ENCODE measurements at places on chromosomes 6 and 20.

GRCh38 chr6:71204741-71205140 lies 83.9 kb upstream of the OGFRL1 start:
- no peak for DNase-seq

- no peak for DNase-seq
Observed at GRCh38 chr20:46359233-46359751, 47.1 kb downstream of the ELMO2 start.

- DNase-seq, result no peak
Observed at GRCh38 chr6:150764334-150765066, 101.0 kb upstream of the MTHFD1L start.

GRCh38 chr20:38559764-38560163 lies 21.2 kb upstream of the ADIG start:
- no peak for DNase-seq

DNA sequence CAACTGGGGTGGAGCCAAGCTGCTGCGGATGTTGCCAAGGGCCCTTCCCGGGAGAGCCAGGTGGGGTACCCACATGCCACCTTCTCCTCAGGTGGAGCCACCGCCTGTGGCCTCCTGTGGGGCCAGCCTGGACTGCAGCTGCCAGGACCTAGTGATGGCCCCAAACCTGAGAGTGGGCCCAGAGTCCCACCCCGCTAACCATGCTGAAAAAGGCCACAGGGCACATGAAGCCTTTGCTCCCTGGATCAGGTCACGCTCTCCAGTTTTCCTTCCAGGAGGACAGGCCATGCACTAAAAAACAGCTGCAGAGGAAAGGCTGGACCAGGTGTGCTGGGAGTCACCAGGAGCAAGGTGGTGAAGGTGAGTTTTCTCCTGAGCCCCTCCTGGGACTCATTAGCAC lies 73.9 kb upstream of the SLC22A16 start:
- DNase-seq, result no peak

DNA sequence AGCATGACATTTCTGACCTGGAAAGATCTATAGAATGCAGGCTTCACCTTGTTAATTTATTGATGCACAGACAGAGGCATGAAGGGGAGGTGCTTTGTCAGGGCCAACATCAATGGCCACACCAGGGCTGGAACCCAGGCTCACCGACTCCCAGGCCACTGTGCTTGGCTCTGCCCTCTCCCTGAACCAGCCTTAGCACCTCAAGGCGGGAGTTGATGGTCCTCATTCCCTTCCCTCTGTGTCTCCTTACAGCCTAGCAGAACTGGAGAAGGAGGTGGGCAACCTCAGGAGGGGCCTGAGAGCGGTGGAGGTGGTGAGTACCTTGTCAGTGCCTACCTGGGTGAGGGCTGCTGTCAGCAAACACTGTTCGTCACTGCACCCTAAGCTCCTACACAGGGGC lies 35.6 kb downstream of the MOCS1 start:
- no peak for DNase-seq

DNA sequence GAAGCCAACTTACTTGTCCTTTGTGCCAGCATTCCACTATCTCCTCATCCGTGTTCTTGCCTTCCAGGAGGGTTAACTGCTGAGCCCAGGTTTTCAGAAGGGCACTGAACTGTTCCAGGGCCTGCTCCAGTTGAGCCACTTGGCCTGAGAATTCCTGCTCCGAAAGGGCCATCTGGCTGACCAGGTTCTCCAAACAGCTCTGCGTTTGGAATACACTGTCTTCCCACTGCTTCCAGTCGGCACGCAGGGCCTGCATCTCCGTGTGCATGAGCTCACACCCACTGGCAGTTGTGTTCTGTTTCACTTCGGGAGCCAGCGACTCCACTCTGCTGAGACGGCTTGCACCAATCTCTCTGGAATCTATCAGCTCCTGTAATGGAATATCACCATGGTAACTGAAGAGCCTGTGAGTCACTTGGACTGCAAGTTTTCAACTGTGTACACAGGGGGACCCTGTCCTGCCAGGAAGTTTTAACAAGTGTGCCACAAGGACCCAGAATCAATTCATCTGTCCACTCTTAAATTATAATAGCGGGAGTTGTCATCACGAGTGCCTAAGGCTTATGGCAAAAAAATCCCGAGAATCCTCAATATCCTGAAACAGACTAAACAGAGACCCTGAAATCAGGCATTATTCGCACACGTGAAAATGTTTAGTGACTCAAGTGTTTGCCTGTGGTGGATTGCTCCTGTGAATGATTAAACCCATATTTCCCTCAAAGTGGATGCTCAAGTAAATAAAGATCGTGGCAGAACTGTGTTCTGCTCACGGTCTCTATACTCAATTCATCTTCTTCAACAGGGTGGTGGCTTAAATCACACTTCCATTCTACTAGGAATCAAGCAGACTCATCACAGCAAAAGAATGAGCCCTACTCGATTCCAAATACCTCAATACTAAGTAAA lies 255.9 kb downstream of the SYNE1 start:
- no peak for DNase-seq

GRCh38 chr6:162251257-162251656 lies 476.3 kb downstream of the PRKN start:
- DNase-seq, result no peak

DNA sequence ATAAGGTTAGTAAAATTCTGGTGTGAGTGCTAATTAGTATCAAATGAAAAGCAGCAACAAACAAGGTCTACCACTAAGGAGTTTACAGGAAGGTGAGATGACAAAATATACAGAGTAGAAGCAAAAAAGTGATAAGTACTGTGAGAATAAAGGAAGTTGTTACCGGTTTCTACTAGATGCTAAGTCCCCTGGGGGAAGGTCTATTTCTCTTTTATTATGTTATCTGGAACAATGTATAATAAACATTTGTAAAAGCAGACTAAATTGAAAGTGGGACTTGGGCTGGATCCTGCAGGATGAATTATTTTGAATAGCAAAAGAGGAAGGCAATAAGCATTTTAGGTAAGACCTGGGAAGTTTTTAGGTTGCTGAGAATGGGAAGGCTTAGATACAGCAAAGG lies 158.7 kb upstream of the SLC22A16 start:
- DNase-seq, result no peak

GRCh38 chr6:2913621-2914317 lies 10.7 kb upstream of the SERPINB9 start:
- no peak for DNase-seq
